ENCODE measurements at places on chromosomes 6 and 20.

- DNase-seq, result no peak
Observed at GRCh38 chr6:25564943-25565342, 87.1 kb upstream of the SCGN start.

DNA sequence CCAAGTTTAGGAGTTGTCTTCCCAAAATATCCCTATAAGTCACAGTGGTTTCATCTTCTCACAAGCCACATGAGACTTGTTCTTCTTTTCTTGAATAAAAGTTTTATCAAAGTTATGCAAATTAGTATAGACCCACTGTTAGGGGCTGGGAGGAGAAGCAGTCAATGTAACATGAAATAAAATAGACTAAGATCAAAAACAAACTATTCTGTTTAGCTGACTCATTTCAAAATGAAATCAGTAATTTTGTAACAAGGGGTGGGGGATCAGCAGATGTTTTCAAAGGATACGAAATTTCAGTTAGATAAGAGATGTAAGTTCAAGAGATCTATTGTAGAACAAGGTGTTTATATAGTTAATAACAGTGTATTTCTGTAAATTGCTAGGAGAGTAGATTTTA lies 339.6 kb upstream of the PRDM1 start:
- DNase-seq, result no peak

- no peak for DNase-seq
Observed at GRCh38 chr6:35739645-35740524, 3.1 kb downstream of the ARMC12 start.

- no peak for DNase-seq
Observed at GRCh38 chr20:4050203-4050980, 35.0 kb upstream of the RNF24 start.

- DNase-seq, result no peak
Observed at GRCh38 chr6:46199387-46199786, 28.6 kb upstream of the ENPP5 start.

DNA sequence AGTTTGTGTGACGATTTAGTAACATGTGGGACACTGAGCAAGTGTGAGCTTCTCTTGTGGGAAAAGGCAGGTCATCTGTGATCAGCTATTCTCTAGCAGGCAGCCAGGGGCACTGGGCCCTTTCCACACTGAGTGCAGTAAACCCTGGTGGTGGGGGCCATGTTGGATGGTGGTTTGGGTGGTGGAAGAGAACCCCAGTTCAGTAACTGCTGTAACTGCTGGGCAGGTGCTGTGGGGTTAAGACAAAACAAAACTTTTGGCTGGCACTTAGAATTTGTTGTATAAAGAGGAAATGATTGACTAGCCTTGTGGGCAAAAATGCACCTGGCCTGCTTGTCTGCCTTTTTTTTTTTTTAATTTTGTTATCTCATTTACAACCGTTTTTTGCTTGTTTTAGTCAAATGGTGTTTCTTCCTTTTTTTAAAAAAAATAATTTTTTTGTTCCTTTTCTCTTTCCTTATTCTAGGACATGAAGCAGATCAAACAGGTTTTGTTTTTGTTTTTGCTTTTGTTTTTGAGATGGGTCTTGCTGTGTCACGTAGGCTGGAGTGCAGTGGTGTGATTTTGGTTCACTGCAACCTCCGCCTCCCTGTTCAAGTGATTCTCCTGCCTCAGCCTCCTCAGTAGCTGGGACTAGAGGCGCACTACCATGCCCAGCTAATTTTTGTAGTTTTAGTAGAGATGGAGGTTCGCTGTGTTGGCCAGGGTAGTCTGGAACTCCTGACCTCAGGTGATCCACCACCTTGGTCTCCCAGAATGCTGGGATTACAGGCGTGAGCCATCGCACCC lies 59.8 kb downstream of the IGF2R start:
- DNase-seq, result no peak

GRCh38 chr6:164066335-164066734 lies 651.8 kb downstream of the QKI start:
- no peak for DNase-seq

- DNase-seq, result no peak
Observed at GRCh38 chr20:45069261-45069660, 31.7 kb downstream of the KCNS1 start.

DNA sequence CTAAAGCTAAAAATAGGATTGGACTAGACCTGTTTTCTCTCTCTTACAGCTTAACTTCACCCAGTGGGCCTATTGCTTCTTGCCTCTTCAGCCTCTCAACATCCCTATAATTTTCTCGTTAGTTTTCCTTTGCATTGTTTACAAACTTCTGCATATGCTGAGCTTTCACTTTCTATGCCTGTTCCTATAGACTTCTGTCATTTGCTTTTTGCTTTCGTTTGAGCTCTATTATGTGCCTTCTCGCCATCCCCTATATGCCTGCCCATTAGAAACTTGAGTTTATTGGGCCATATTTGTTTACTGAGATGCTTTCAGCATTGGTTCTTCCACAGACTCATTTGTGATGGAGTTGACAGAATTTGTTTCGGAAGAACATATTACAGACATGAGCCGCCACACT lies 40.9 kb downstream of the NCOA7 start:
- DNase-seq, result no peak

DNA sequence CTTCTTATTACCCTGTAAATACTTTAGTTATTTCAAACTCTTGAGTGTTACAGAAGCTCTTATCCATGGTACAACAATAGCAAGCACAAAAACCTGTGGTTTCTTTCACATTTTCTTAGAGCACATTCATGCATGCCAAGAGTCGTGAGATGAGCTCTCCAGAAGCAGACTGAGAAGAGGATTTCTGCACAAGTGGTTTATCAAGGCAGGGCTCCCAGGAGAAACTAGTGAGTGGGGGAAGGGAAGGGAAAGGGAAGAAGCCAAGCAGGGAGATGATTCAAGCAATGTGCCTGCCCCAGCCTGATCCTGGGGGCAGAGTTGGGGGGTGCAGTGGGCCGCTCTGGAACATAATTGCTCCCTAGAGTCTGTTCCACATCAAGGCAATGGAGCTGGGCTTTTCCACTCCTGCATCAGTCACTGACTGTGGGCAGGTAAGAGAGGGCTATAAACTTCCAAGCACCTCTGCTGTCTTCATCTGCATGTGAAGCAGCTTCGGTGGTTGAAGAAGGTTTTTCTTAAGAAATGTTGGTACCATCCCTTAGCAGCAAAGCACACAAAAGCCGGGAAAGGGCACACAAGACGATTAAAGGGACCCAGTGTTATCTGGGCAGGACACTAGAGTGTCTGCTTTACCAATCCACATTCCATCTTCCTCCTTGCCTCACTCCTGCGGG lies 152.1 kb downstream of the PLCB4 start:
- no peak for DNase-seq

DNA sequence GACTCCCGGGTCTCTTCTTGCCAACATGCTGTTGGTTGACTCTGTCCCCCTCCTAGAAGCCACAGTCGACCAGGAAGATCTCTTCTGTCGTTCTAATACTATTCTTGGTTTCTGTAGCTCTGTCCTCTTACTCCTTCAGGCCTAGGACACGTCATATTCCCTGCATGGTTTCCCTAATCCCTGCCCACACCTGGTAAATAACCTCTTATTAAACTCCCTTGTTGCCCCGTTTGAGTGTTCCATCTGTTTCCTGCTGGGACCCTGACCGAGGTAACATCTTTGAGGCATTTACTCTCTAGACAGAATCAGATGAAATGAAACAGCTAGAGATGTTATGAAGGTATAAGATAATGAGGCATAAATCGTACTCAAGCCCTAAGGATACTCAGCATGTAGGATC lies 68.1 kb downstream of the PLCB4 start:
- no peak for DNase-seq

DNA sequence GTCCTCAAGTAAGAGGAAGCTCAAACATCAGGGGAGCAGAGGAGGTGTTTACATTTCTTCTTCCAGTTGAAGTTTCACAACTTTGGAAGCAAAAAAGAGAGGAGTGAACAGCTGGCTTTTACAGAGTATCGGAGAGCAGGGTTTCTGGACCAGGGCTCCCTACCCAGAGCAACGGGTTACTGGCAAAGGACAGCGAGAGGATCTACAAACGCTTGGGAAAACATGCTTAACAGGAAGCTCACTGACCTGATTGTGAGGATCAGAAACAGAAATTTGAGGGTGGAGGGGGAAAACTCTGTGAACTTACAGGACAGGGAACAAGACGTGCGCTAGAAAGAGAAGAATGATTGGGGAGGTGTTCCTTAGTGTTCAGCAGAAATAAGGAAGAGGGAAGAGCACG lies 85.7 kb upstream of the TAB2 start:
- DNase-seq, result no peak

GRCh38 chr20:64129146-64129782 lies 21.9 kb upstream of the NPBWR2 start:
- no peak for DNase-seq

Measured in NCI-H510A (cell line).